HepG2 (cell line): ENCODE measurements at places on chromosomes 3 and 15. TPM values are rescaled to one million over a fixed set of nuclear protein-coding genes. Genes with fewer than 3 reads are reported as not detected.

The GPR149 gene
- not detected in 2 replicates for total RNA-seq

The CD96 gene
- total RNA-seq: not detected in 2 replicates

DNA sequence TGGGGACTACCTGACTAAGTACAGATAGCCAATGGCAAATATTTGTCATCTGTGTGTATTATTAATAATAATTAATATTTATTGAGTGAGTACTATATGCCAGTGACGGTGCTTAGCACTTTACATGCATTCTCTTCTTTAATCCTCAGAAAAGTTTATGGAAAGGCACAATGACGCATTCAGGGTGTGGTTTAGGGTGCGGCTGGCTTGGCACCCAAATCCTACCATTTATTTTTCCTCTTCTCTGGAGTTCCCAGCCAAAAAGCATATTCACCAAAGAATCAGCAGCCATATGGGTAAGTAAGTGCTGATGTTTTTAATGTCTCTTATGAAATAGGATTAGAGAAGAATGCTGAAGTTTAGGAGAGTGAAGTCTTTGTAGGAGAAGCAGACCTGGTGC is 140.4 kb upstream of the TP63 start:
- H3K27ac ChIP-seq: no peak overlapping the region
- no peak for DNase-seq
- H3K36me3 ChIP-seq: no peaks in the 10 kb centered on the region

The TMC3 gene
- not detected in 2 replicates for total RNA-seq

- no peak overlapping the region for H3K4me3 ChIP-seq
- H3K4me1 ChIP-seq: peaks cover 52% of the 10 kb centered on the region
- no peaks in the 10 kb centered on the region for H3K27me3 ChIP-seq
- H3K27ac ChIP-seq: no peak overlapping the region
- 0 out of 3 replicates have a peak, but pooled peaks cover under 1% of the 10 kb centered on the region for H3K36me3 ChIP-seq
Observed at GRCh38 chr3:4741404-4742307, 237.6 kb upstream of the BHLHE40 start.

- H3K36me3 ChIP-seq: no peaks in the 10 kb centered on the region
- H3K27me3 ChIP-seq: no peaks in the 10 kb centered on the region
- no peak for DNase-seq
- no peak overlapping the region for H3K27ac ChIP-seq
- H3K4me1 ChIP-seq: no peaks in the 10 kb centered on the region
Observed at GRCh38 chr3:73080216-73080966, 18.9 kb downstream of the EBLN2 start.

The FRMD5 gene
- 0.93 and 1.00 TPM in 2 replicates for total RNA-seq

DNA sequence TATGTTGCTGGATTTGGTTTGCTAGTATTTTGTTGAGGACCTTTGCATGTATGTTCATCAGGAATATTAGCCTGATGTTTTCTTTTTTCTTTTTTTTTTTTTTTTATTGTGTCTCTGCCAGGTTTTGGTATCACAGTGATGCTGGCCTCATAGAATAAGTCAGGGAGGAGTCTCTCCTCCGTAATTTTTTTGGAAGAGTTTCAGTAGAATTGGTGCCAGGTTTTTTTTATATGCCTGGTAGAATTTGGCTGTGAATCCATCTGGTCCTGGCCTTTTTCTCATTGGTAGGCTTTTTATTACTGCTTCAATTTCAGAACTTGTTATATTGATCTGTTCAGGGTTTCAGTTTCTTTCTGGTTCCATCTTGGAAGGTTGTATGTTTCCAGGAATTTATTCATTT is 165.8 kb downstream of the VPS8 start:
- no peak overlapping the region for H3K4me3 ChIP-seq
- H3K36me3 ChIP-seq: no peaks in the 10 kb centered on the region
- H3K4me1 ChIP-seq: peaks cover 20% of the 10 kb centered on the region
- DNase-seq: no peak

The PPP1R14D gene
- total RNA-seq: 0.49 and 0.53 TPM in 2 replicates

GRCh38 chr3:135412475-135412874 is 553.1 kb upstream of the PPP2R3A start:
- H3K4me3 ChIP-seq: no peak overlapping the region
- H3K4me1 ChIP-seq: no peaks in the 10 kb centered on the region
- H3K27me3 ChIP-seq: no peaks in the 10 kb centered on the region
- no peak for DNase-seq
- no peak overlapping the region for H3K27ac ChIP-seq

DNA sequence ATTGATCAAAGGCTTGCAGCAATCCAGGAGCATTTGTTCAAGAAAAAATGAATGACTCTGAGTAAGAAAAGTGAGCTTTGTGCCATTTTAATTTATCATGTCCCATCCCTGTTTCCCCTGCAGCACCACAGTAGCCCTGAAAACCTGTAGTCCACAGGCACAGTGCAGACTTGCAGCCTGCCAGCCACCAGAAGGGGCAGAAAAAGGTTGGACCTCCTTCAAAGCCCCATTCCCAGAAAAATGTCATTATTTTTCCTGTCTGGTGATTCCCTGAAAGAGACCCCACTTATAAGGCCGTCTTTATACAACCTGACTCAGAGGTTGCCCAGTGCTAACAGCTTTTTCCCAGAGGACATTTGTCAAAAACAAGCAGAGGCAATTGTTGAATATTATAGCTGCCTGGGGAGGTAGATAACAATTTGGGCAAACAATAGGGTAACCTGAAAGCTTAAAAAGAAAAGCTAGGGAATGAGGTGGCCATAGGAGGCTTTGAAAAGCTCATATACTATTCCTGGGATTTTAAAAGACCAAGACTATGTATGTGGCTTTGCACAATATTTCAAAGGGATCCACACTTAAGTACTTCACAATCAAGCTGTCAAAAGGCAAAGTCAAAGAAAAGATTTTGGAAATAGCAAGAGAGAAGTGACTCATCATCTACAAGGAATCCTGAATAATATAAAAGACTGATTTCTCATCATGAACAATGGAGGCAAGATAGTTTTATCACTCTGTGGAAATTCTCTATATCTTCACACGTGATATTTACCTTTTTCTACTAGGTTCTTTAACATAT is 136.8 kb upstream of the PLXNA1 start:
- H3K36me3 ChIP-seq: no peaks in the 10 kb centered on the region
- H3K27ac ChIP-seq: no peak overlapping the region
- DNase-seq: no peak
- no peaks in the 10 kb centered on the region; the same call in 1 of the 2 replicates for H3K27me3 ChIP-seq
- no peak overlapping the region for H3K4me3 ChIP-seq

GRCh38 chr3:196149375-196149774 is 61.8 kb downstream of the ZDHHC19 start:
- no peak for DNase-seq
- peaks cover 20% of the 10 kb centered on the region for H3K4me1 ChIP-seq
- H3K27ac ChIP-seq: no peak overlapping the region
- no peak overlapping the region for H3K4me3 ChIP-seq
- no peaks in the 10 kb centered on the region for H3K36me3 ChIP-seq
- H3K27me3 ChIP-seq: no peaks in the 10 kb centered on the region

The ROPN1 gene
- total RNA-seq: not detected in 2 replicates

- no peaks in the 10 kb centered on the region for H3K36me3 ChIP-seq
- no peak overlapping the region for H3K4me3 ChIP-seq
- H3K27me3 ChIP-seq: no peaks in the 10 kb centered on the region; the same call in 1 of the 2 replicates
- no peaks in the 10 kb centered on the region for H3K4me1 ChIP-seq
- DNase-seq: no peak
Observed at GRCh38 chr3:11932636-11933035, 71.6 kb upstream of the SYN2 start.

The FANCD2OS gene
- total RNA-seq: not detected in 2 replicates

The SYNPR gene
- 0.04 TPM in 1 of 2 replicates, not detected in the other for total RNA-seq

DNA sequence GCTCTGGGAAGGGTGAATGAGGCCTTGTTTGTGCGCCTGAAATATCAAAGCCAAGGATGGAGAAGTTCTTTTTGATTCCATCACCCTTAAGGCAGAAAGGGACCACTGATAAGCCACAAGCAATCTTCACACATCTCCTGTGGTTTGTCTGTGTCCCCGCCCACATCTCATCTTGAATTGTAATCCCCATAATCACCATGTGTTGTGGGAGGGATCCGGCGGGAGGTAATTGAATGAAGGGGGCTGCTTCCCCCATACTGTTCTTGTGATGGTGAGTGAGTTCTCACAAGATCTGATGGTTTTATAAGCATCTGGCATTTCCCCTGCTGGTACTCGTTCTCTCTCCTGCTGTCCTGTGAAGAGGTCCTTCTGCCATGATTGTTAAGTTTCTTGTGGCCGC is 329.6 kb upstream of the RGMA start:
- DNase-seq: no peak
- no peaks in the 10 kb centered on the region for H3K36me3 ChIP-seq
- H3K27ac ChIP-seq: no peak overlapping the region

- H3K4me3 ChIP-seq: no peak overlapping the region
- no peaks in the 10 kb centered on the region for H3K36me3 ChIP-seq
- H3K27me3 ChIP-seq: peaks cover 27% of the 10 kb centered on the region; the same call in 2 of the 3 replicates
- no peaks in the 10 kb centered on the region for H3K4me1 ChIP-seq
Observed at GRCh38 chr3:17135696-17136095, 250.9 kb downstream of the PLCL2 start.

The PLSCR2 gene
- total RNA-seq: not detected in 2 replicates

The CHL1 gene
- not detected in 2 replicates for total RNA-seq

The FRMD4B gene
- 3.3 and 4.4 TPM in 2 replicates for total RNA-seq

DNA sequence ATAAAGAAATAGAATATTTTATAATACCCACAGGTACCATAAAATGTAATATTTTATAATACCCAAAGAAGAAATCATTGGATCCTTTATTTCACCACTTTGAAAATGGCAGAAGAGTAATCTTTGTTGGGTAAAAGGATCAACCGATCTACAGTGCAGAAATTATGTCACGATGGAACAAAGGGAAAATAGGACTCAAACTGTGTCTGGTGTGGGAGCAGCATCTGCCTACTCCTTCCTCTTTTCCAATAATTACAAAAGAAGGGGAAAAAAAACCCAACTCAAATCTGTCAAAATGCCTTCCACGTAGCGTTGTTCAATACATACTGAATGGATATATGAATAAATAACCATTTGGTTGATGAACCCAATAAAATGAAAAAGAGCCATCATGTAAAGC is 492.6 kb upstream of the TBL1XR1 start:
- no peaks in the 10 kb centered on the region; the same call in 2 of the 3 replicates for H3K27me3 ChIP-seq
- DNase-seq: no peak
- no peaks in the 10 kb centered on the region for H3K4me1 ChIP-seq
- H3K36me3 ChIP-seq: no peaks in the 10 kb centered on the region
- no peak overlapping the region for H3K27ac ChIP-seq

- H3K4me3 ChIP-seq: no peak overlapping the region
- DNase-seq: peak; percentile 25
- H3K36me3 ChIP-seq: no peaks in the 10 kb centered on the region
Observed at GRCh38 chr3:12155828-12156227, 2.9 kb downstream of the TIMP4 start.

DNA sequence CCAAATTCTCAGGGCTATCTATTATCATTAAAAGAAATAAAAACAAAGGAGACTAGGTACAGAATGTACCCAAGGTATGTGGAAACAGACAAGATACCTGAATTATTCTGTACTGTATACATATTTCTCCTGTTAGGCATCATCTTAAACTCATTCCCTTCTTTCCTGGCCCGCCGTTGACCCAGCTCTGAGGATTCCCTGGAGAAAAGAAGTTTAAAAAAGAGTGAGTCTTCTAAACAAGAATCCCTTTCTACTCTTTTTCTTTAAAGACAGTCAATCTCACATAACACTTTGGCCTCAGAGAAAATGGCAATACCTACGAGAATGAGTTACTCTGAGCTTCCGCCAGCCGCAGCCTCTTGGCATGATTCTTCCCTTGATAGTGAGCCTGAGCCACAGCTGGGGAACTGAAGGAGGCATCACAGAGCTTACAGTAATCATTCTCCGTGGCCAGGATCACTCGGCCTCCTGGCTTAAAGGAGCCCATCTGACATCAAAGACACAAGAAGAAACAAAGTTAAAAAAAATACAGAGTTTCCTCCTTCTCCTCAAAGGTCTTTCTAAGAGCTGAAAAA is 44.2 kb downstream of the ZMAT3 start:
- no peak for DNase-seq
- no peaks in the 10 kb centered on the region for H3K27me3 ChIP-seq
- H3K4me3 ChIP-seq: no peak overlapping the region
- no peaks in the 10 kb centered on the region for H3K4me1 ChIP-seq
- H3K27ac ChIP-seq: no peak overlapping the region
- peaks cover 2% of the 10 kb centered on the region for H3K36me3 ChIP-seq

GRCh38 chr3:148882288-148882687 is 17.2 kb downstream of the CPA3 start:
- H3K27me3 ChIP-seq: no peaks in the 10 kb centered on the region
- no peaks in the 10 kb centered on the region for H3K4me1 ChIP-seq
- H3K36me3 ChIP-seq: no peaks in the 10 kb centered on the region
- DNase-seq: no peak
- no peak overlapping the region for H3K27ac ChIP-seq

DNA sequence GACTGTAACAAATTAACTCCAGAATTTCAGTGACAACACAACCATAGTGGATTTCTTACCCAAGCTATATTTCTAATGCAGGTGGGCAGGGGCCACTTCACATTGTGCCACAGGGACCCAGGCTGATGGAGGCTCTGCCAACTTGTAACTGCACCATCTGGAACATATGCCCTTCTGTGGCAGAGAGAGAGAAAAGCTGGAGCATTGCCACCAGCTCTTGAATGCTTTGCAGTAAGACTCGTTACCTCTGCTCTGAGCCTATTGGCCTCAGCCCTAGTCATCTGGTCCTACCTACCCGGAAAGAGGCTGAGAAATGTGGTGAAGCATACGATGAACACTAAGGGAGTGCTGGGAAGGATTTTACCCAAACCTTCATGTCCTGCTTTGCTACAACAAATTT is 587.1 kb downstream of the ZNF385D start:
- no peak overlapping the region for H3K4me3 ChIP-seq
- H3K4me1 ChIP-seq: no peaks in the 10 kb centered on the region
- no peaks in the 10 kb centered on the region for H3K36me3 ChIP-seq
- H3K27me3 ChIP-seq: no peaks in the 10 kb centered on the region
- no peak for DNase-seq

The FOXB1 gene
- not detected in 2 replicates for total RNA-seq

- H3K27me3 ChIP-seq: peaks cover 21% of the 10 kb centered on the region
- no peak overlapping the region for H3K4me3 ChIP-seq
- H3K27ac ChIP-seq: no peak overlapping the region
- no peak for DNase-seq
- peaks cover 30% of the 10 kb centered on the region for H3K4me1 ChIP-seq
Observed at GRCh38 chr3:112003321-112004080, 4.8 kb downstream of the TAGLN3 start.
